ENCODE measurements at places on chromosomes 4 and X.

DNA sequence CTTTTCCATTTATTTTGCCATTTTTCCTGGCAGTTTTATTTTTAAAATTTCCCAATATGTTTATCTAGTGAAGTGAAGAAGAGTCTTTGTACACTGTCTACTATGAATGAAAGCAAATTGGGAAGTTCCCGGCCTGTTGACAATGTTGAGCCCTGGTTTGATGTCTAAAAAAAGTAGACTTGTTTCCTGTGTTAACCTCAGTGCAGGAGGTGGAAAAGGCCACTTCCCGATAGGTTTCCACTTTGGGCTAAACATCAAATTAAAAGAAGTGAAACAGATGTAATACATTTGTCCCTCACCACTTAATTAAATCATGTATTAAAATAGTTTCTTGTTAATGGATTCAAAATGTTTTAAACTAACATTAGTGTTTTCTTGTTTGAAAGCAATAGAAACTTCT is 30.0 kb downstream of the BBS12 start:
- DNase-seq: no peak

DNA sequence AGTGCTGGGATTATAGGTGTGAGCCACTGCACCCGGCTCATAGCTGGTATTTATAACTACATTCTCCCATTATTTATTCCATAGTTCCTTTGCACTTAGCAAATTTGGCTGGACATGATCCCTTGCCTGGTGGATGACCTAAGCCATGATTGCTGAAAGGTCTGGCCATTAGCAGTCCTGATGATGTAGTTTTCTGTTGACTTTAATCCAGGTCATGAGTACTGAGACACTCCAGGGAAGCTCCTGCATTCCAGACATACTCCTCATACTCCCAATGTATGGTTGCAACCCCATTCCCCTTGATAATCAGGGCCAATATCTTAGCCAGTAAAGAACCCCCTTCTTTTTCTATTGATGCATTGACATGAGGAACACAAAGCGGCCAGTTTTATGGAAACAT is 24.4 kb upstream of the MGST2 start:
- no peak for DNase-seq

GRCh38 chr4:80475798-80476197 is 140.3 kb downstream of the CFAP299 start:
- DNase-seq: no peak

DNA sequence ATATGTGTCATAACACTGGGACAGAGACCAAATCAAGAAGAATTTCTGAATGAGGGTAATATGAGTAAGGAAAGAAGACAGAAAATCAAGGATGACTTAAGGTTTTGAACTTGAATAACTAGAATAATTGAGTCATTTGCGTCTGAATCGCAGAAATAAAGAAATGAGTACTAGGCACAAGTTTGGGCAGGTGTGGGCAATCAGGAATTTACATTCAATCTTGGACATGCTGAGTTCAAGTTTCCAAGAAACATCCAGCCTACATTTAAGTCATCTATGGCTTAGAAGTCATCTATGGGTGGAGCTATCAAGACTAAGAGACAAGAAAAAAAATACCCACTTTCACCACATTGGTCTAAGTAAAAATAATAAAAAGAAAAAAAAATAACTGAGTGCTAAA is 30.4 kb upstream of the WDR44 start:
- no peak for DNase-seq

DNA sequence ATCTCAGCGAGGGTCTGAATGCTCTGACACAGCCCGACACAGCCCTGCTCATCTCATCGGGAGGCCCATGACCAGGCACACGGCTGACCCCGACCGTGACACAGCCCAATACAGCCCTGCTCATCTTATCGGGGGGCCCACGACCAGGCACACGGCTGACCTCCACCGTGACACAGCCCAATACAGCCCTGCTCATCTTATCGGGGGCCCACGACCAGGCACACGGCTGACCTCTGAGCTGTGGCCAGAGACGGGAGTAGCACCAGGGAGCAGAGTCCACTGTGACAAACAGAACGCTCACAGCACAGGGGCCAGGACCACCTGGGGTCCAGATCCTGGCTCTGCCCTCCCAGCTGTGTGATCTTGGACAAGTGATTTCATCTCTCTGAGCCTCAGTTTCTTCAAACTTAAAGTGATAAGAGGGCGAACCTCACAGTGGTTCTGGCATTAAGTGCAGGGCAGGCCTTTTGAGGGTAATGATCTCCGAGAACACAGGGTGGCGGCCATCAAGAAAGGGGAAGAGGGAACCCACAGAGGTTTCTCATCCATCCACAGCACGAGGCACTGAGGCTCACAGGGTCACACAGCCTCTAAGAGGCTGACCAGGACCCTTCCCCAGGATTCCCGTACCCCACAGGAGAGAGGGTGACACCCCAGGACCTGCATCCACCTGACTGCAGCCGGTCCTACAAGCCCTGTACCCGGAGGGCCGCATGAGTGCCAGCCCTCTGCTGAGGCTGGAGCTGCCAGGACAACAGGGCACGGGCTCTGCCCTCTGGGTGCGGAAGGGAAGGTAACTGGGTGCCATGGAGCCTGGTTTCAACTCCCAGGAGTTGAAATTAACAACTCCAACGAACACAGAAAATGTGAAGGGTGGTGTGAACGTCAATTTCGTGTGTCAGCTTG is 60.1 kb downstream of the WFS1 start:
- DNase-seq: no peak

Measured in activated T-cell treated with anti-CD3 and anti-CD28 coated beads for 24 hours (primary cell).